ENCODE measurements at places on chromosomes 4 and X.

DNA sequence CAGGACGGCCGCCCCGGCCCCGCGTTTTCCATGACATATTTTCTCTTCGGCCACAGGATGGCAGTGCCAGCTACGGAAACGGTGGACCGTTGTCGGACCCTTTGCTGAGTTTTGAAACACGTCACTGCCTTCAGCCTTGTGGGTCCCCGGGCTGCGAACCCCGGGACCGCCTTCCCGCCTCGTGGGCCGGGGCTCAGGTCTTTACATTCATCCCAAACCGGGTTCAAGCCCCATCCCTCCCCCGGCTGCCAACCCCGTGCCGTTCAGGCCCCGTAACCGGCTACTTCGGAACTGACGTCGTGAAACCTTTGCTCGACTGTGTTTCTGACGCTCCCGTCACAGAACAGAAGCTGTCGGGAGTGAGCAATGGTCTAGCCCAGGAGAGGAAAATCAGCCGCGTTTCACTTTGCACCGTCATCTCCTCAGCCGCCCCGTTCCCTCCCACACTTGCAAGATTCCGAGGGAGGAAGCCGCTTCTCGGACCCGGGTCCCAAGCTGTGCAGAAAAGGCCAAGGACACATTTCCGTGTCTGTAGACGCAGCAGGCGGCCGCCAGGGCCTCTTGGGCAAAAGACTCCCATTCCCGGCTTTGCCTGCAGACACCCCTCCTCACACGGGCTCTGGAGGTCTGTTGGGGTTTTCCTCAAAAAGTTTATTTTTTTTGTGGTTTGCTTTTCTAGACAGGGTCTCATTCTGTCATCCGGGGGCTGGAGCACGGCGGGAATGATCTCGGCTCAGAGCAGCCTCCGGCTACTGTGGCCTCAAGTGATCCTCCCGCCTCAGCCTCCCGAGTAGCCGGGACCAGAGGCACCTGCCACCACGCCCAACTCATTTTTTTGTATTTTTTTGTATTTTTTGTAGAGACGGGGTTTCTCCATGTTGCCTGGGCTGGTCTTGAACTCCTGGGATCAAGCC, 41.4 kb upstream of the PPP2R3B start:
- no peaks in the 10 kb centered on the region for H3K4me1 ChIP-seq
- DNase-seq: no peak
- peaks cover 23% of the 10 kb centered on the region for H3K27me3 ChIP-seq
- H3K36me3 ChIP-seq: no peaks in the 10 kb centered on the region

GRCh38 chr4:20255823-20256222, 4.1 kb downstream of the SLIT2 start:
- H3K4me1 ChIP-seq: peaks cover 6% of the 10 kb centered on the region
- no peak overlapping the region for H3K4me3 ChIP-seq
- H3K27me3 ChIP-seq: peaks cover 54% of the 10 kb centered on the region
- no peak for DNase-seq
- no peak overlapping the region for H3K27ac ChIP-seq
- H3K36me3 ChIP-seq: no peaks in the 10 kb centered on the region

DNA sequence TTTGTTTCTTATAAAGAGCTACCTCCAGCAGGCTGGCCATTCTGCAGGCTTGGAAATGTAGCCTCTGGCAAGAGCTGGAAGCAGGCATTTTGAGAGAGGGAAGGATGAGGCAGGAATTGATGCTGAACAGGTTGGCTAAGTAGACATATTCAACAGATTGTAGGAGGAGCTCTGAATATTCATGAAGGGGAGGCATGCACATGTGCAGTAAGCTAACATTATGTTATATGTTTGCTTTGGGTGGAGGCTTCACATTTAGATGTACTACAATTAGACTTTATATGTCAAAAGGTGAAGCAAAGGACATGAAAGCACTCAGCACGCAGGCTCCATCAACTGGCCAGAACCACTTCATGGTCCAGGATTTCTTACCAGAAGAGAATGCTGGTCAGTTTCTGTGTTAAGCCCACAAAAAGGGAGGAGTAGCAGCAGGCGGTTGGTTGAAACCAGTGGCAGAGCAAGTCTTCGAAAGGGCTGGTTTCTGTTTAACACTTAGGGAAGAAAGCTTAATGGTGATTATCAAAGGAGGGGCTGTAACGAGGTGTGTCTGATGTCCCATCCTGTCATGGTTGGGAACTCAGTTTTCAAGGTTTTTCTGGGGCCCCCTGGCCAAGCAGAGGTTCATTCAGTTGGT, 54.8 kb downstream of the FGFBP1 start:
- H3K27ac ChIP-seq: no peak overlapping the region
- H3K27me3 ChIP-seq: peaks cover 19% of the 10 kb centered on the region
- H3K4me3 ChIP-seq: no peak overlapping the region
- no peaks in the 10 kb centered on the region for H3K36me3 ChIP-seq
- DNase-seq: no peak

DNA sequence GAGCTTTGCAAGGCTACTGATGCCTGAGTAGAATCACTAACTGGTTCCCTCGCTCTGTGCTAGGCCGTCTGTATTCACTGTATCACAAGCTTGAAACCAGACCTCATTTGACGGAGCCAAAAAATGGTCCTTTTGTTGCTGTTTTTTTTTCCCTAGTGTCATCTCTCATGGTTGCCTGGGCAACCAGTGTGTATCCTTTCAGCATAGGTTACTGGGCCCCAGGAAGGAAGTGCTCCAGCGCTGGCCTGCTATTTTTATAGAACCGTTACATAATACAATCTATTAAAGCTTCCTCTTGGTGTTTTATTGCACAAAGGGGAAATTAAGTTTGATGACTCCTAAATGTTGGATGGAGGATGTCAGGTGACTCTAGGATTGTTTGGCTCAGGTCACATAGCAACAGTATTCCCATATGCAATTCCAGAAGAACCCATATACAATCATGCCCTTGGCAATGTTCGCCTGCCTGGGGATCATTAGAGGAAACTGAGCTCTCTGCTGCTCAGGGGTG, 220.4 kb downstream of the SPRY1 start:
- H3K4me3 ChIP-seq: no peak overlapping the region
- peak; percentile 46 for DNase-seq
- peaks cover 13% of the 10 kb centered on the region for H3K4me1 ChIP-seq
- H3K27me3 ChIP-seq: no peaks in the 10 kb centered on the region
- no peaks in the 10 kb centered on the region for H3K36me3 ChIP-seq

DNA sequence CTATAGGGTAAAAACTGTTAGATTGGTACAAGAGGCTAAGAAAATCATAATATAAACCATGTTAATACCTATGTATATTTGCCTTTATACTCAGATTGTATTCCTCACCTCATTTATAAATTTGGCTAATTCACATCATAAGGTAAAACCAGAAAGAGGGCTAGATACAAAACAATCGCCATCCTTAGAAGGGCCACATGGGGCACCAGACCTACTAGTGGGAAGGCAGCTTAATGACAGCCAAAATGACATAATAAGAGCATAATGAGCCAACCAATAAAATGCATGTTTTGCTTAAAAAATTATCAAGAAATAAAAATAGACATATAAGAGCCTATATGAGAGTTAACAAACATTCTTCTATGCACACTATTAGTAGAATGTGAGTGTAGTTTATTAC, 107.3 kb upstream of the PRDX4 start:
- H3K4me3 ChIP-seq: no peak overlapping the region
- H3K27ac ChIP-seq: no peak overlapping the region
- H3K36me3 ChIP-seq: no peaks in the 10 kb centered on the region
- no peaks in the 10 kb centered on the region for H3K27me3 ChIP-seq
- DNase-seq: no peak
- no peaks in the 10 kb centered on the region for H3K4me1 ChIP-seq

Measured in activated naive CD4-positive, alpha-beta T cell treated with anti-CD3 and anti-CD28 coated beads, Interleukin-2, amount 10 ng/mL, durations not matched to agents 7 days and 5 days (primary cell).